ENCODE measurements at places on chromosomes 6 and 20. TPM values are rescaled to one million over a fixed set of nuclear protein-coding genes. Genes with fewer than 3 reads are reported as not detected.

- DNase-seq, result peak; percentile 80
Measured at GRCh38 chr6:149234051-149234962, 83.2 kb upstream of the TAB2 start.

DNA sequence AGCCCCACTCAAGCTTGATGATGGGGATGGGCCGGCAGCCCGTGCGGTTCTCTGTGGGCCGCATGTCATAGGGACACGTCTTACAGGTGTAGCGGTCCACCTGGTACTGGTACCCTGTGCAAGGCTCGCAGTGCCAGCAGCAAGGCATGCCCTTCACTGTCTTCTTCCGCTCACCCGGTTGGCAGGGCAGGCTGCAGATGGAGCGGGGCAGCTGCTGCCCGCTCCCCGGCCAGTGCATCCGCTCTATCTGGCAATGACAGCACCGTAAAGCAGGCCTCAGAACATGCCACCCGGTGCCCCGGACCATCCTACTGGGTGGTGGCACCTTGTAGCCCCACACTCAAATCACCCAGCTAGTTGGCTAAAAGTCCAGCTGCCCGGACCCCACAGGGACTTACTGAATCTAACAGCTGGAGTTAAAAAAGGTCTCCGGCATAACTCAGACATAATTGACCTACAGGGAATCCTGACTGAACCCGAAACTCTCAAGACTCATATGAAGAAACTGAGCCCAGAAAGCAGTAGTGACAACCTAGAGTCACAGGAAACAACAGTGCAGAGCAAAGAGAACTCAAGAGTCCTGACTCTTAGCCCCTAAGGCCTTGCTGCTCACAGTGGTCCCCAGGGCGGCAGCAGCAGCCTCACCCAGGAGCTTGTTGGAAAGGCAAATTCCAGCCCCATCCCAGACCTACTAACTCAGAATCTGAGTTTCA, 109.4 kb downstream of the GRM4 start:
- DNase-seq, result no peak

GRCh38 chr20:50572938-50573777, 63.0 kb downstream of the PTPN1 start:
- no peak for DNase-seq

DNA sequence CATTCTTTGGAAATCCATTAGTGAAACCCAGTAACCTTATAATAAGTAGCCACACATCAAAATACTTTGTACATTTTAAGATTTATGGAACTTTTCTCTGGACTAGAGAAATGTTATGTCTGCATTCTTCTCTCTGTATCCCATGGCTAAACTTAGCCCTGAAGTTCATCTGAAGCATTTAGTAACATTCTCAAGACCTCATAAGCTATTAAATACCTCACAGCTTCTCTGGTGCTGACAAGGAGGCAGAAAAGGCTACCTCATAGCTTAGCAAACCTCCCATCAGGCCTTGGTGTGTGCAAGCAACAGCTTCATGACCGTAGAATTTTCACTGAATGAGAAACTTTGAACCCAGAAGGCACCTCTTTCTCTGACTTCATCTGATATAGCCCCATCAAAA, 38.9 kb upstream of the HDGFL1 start:
- DNase-seq, result no peak

The COL21A1 gene
- total RNA-seq, result 18.6 TPM

DNA sequence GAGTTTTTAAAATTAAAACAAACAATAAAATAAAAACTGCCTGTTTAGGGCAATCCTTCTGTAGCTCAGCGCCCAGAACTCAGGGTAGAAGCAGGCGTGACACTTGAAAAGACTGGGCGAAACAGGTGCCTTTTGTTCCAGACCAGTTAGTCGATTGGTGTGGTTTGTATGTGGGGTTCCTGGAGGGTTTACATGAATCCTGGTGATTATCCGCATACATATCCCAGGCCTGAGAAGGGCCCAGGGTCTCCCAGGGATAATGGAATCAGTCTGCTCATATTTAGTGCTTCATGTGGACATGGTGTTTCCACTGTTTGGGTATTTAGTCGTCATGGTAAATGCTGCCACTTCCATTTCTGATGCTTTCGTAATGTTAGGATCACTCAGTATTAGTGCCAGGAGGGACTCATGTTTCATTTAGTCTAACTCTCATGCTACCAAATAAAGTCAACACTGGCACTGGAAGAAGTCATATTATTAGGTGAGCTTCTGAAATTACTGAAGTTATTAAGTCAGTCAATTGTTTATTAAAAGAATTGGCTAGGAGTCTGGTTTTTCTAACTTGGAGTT, 116.5 kb downstream of the SAMD5 start:
- no peak for DNase-seq

GRCh38 chr6:37552267-37552666, 52.6 kb upstream of the CCDC167 start:
- DNase-seq, result no peak

DNA sequence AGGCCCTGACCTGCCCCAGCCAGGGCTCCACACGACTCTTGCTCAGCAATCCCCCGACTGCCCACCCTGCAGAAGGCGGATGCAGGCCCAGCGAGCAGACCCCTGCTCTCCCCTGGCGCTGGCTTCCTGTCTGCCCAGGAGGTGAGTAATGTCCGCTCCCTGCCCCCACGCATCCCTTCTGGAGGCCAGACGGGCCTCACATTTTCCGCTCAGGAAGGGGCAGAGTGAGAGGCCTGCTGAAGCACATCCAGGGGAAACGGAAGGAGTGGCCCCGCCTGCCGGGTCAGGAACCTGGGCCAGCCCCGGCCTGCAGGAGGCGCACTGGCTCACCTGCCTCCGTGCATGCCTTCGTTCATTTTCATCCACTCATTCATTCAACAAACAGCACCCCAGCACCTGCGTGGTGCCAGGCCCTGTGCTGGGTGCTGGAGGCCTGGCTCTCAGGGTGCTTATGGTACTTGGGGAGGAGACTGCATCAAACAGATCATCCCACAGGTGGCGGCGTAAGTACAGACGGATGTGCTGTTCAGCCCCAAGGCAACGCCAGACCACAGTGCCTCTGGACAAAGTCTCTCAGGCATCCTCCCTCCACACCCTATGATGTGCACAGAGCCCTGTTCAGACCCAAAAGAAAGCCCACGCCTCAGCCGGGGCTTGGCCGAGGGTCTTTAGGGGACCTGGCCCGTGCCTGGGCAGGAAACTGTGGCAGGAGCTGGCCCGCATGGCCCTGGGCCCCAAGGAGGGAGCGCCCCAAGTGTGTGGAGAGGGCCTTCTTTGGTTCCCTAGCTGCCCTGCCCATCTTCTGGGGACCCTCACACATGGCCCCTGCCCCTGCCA, 112.1 kb downstream of the ASXL1 start:
- DNase-seq, result peak; percentile 35

- DNase-seq, result no peak
Measured at GRCh38 chr6:67933278-67933677, 701.8 kb upstream of the ADGRB3 start.

DNA sequence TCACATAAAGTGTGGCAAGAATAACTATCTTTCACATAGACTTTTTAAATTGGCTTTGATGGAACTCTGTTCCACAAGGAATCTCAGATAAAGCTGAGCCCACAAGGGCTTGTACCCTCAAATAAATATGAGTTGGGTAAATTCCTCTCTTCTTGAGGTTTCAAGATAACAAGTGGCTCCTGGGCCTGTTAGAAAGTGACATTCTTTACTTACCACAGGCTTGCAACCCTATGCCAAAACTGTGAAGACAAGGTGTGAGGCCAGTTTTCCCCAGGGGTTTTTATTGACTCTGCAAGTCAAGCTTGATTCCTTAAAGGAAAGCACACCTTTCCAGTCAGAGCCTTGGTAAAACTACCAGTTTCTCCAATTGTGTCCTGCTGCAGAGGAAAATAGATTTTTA, 664.8 kb upstream of the GJE1 start:
- DNase-seq, result no peak

DNA sequence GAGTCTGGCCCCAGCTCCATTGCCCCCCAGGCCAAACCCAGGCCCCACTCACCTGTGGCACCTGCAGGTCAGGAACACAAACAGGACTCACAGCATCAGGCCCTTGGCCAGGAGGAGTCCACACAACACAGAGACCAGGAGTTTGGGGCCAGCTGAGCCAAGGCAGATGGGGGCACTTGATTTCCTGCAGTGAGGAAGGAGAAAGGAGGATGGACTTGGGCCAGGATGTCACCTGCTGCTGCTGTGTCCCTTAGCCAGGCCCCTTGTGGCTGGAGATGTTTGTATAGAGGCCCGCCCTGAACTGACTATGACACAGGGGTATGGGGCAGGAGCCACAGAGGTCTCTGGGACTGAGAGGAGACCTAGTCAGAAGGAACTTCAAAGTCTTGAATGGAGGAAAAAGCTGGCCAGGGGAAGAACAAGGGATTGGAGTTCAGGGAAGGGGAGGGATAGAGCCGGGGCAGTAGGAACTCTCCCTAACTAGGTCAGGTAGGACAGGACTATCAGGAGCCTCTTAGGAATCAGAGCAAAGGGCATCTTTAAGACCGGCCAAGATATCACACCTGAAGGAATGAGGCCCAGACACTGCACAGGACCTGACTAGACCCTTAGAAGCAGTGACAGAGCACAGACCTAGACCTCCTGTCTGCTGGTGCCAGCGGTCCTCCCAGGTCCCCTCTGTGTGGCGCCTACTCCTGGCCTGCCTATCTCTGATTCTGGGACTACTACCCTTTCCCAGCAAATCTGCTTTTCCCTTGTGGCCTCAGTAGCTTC, 8.8 kb upstream of the TREML2 start:
- DNase-seq, result no peak
